ENCODE measurements at places on chromosomes 2 and 18.

DNA sequence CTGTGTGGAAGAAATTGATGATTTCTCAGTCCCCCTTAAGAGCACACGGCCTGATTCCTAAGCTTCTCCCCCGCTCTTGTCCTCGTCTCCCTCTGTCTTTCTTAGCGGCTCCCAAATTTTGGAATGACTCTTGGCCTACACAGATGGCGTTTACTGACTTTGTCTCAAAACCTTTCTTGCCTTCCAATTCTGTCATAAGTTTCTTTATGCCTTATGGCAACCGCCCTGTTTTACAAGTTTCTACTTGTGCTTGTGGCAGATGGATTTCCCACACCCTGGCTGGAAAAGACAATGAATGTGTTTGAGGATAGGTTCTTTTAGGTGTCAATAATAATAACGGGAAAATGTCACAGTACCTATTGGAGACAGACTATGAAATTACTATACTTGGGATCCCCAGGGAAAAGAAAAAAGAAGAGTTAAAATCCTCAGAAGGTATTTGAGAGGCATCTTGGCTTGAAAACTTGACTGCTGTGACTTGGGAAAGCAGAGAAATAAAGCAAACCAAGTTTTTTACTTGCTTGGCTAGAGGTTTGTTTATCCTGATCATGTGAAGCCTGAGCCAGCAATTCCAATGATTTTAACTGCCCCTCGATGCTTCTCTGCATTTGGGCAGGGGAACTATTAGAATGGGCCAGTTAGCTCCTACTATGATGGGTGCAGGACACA is 276.4 kb downstream of the HRH4 start:
- DNase-seq = no peak

GRCh38 chr18:32930695-32931301 is 158.0 kb upstream of the KLHL14 start:
- DNase-seq = no peak

- no peak for DNase-seq
Observed at GRCh38 chr2:219268294-219268693, 10.9 kb upstream of the DNAJB2 start.

DNA sequence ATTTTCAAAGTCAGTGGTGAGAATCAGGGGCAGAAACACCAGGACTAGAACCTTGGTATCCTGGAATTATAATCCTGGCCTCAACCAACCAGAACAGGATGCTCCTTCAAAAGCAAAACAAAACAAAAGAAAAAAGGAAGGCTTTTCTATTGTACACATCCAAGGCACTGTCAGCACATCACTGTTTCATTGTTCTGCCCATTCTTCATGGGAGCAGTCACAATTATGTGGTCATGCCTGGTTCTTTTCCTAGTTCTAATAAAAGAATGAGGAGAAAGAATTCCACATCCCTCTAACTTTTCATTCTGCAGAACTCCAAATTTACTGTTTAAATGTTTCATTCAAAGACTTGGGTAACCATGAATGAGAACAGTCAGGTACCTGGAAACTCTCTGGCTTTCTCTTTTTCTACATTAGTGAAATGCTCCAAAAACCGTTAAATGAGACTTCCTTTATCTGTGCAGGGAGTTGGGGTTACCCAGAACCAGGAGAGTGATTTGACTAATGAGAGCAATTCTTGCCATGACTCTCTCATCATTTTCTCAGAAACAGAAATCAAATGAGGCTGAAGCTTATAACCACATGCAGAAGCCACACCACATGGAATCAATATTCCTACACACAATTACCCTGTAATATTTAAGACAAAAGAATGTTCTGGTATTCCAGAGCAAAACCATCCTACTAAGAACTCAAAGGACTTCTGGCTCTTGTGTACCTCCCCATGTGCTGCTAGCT is 110.9 kb upstream of the CCDC150 start:
- no peak for DNase-seq

GRCh38 chr2:236131073-236131692 is 37.0 kb downstream of the GBX2 start:
- no peak for DNase-seq

- DNase-seq = no peak
Observed at GRCh38 chr18:79547413-79548076, 132.1 kb upstream of the CTDP1 start.

- DNase-seq = no peak
Observed at GRCh38 chr2:163982938-163983337, 247.1 kb upstream of the FIGN start.
